ENCODE measurements at places on chromosomes 7 and 10. TPM values are rescaled to one million over a fixed set of nuclear protein-coding genes. Genes with fewer than 3 reads are reported as not detected.

GRCh38 chr7:50960621-50961310, 178.1 kb upstream of the GRB10 start:
- H3K4me1 ChIP-seq: no peaks in the 10 kb centered on the region
- H3K27ac ChIP-seq: no peak overlapping the region
- no peaks in the 10 kb centered on the region for H3K27me3 ChIP-seq

DNA sequence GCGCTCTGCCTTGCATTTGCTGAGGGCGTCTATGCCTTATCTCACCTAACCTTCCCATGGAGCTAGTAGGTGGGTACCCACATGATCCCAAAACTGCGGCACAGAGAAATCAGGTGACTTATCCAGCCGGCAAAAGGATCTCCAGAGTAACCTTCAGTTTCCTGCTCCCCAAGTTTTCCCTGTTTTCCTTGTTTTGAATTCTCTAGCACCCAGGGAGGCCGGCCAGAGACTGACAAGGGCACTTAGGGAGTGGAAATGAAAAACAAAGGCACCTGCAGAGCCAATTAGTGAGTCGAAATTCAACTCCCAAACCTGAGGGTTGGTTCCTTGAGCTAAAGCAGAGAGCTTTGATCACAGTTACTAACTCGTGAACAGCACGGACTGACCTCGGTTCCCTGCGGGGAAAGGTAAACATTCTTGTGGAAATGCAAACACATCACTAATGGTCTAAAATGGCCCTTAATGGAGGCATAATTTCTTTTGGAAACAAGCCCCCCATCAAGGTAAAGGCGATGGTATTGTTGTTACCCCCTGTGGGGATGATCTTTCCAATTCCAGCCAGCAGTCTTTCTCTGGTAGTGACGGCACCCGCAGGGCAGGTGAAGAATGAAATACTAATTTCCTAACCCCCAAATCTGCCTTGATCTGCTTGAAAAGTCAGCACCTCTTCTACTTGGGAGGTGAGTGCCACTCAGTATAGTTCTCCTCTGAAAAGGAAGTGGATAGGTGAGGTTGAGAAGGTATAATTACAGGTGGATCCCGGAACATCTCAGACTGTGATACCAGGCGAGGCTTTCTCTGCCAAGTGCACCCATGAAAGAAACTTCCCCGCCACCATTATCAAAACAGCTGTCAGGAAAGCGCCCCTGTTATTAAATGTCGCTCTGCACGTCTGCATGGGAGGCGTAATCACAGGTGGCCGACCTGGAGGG, 365.6 kb upstream of the AUTS2 start:
- H3K27ac ChIP-seq: no peak overlapping the region
- DNase-seq: no peak
- H3K36me3 ChIP-seq: no peaks in the 10 kb centered on the region
- no peak overlapping the region for H3K4me3 ChIP-seq
- H3K4me1 ChIP-seq: no peaks in the 10 kb centered on the region

GRCh38 chr10:15742836-15743235, 23.1 kb upstream of the ITGA8 start:
- no peak for DNase-seq
- peaks cover 4% of the 10 kb centered on the region for H3K27me3 ChIP-seq
- no peaks in the 10 kb centered on the region for H3K36me3 ChIP-seq
- no peak overlapping the region for H3K4me3 ChIP-seq
- no peaks in the 10 kb centered on the region for H3K4me1 ChIP-seq

DNA sequence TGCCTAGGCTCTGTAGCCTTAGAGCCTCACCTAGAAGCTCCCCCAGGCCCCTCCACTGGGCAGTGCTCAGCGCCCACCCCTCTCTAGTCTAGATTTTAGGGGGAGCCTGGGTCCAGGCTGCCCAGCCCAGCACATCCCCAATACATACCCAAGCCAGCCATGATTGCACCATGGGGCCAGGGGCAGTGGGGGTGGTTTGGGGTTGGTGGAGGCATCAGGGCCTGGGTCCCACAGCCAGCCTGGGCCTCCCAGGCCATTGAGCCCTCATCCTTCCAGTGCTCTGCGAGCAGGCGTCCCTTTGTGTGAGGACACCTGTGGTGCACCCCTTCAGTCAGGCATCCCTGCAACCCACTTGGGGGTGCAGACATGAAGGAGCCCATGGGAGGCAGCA, 76.9 kb upstream of the RET start:
- DNase-seq: no peak
- H3K27me3 ChIP-seq: peaks cover 4% of the 10 kb centered on the region
- H3K4me1 ChIP-seq: no peaks in the 10 kb centered on the region
- H3K27ac ChIP-seq: no peak overlapping the region
- no peaks in the 10 kb centered on the region for H3K36me3 ChIP-seq

- no peaks in the 10 kb centered on the region for H3K27me3 ChIP-seq
- H3K4me1 ChIP-seq: peaks cover 6% of the 10 kb centered on the region
- peaks cover 6% of the 10 kb centered on the region for H3K36me3 ChIP-seq
- DNase-seq: no peak
Measured at GRCh38 chr10:113897693-113898618, 43.5 kb downstream of the NHLRC2 start.

- peaks cover 5% of the 10 kb centered on the region for H3K27me3 ChIP-seq
- H3K36me3 ChIP-seq: no peaks in the 10 kb centered on the region
- no peak for DNase-seq
- peaks cover 6% of the 10 kb centered on the region for H3K4me1 ChIP-seq
Measured at GRCh38 chr10:306007-306674, 170.9 kb downstream of the ZMYND11 start.

DNA sequence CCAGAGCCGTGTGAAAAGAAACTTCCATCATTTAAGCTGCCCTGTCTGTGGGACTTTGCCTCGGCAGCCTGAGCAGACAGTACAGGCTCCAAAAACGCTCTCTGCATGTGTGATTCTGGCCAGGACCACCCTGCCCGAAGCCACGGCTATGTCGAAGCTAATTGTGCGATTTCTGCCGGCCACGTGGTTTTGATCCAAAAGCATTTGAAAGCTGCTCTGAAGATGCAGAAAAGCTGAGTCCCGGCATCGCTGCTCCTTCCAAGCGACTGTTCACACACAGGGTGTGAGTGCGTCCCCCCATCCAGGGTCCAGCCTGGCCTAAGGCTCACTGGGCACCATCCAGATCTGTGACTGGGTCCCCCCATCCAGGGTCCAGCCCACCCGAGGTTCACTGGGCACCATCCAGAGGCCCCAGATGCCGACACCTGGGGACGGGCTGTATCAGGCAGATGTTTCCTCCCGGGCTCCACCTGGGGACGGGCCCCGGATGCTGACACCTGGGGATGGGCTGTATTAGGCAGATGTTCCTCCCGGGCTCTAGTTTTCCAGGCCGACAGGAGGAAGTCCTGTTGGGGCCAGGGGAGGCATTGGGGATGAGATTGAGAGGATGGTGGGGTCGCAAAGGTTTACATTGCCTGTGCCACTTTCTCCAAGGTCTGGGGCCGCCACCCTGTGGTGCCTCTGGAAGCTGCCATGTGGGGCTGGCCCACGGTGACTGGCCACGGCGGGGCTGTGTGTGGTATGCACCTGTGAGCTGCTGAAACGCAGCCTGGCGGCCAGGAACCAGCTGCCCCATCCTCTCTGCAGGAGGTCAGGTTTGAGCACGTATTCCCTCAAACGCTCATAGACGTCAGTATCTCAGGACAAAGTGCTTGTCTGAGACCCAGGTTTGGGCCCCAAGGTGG, 527.4 kb downstream of the DNAJB6 start:
- no peak for DNase-seq
- no peak overlapping the region for H3K27ac ChIP-seq
- no peaks in the 10 kb centered on the region for H3K27me3 ChIP-seq

DNA sequence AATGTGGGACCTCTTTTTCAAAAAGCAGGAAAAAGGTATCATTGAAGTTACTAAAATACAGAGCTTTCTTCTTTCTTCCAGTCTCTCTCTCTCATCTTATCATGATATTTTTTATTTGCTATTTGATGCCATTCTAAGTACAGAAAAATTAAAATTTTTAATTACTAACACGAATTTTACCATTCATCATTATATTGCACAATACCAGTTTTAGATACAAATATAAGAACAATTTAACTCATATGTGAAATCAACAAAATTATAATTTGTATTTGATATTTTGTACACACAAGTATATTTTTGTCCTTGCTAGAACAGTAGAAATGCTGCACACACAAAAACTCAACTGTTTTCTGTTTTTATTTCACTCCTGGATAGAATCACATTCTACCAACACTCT, 112.2 kb downstream of the OAT start:
- no peaks in the 10 kb centered on the region for H3K4me1 ChIP-seq
- H3K27me3 ChIP-seq: peaks cover 4% of the 10 kb centered on the region
- no peak overlapping the region for H3K4me3 ChIP-seq
- H3K27ac ChIP-seq: no peak overlapping the region

DNA sequence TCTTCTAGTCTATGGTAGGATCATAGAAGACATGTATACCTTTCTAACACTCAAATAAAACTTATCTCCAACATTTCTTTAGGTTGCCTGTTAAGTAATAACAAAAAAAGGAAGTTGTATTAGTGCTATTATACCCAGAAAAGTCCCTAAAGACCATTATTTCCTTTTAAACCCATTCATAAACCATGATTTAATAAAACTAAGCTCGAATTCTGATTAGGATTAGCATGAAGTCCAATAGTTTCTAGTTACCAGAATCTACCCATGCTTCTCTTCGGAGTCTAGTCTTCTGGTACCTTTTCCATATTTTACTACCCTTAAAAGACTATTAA, 62.7 kb downstream of the USP6NL start:
- no peak overlapping the region for H3K27ac ChIP-seq
- no peak overlapping the region for H3K4me3 ChIP-seq

DNA sequence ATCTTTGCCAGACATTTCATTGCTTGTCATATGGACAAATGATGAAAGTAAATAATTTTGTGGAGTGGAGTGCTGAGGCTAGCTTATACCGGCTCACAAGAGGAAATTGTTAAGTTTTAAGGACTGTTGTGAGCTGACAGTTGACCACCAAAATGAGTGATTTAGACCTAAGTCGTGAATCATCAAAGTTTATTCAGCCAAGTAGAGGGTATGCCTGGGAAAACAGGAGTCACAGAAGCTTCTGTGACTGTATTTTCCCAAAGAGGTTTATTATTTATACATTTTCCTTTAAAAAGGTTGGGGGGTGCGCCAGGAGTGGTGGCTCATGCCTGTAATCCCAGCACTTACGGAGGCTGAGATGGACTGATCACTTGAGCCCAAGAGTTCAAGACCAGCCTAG, 21.8 kb downstream of the MRPS24 start:
- no peak overlapping the region for H3K27ac ChIP-seq
- no peaks in the 10 kb centered on the region for H3K27me3 ChIP-seq
- no peak for DNase-seq
- H3K4me3 ChIP-seq: no peak overlapping the region
- H3K4me1 ChIP-seq: peaks cover 18% of the 10 kb centered on the region

DNA sequence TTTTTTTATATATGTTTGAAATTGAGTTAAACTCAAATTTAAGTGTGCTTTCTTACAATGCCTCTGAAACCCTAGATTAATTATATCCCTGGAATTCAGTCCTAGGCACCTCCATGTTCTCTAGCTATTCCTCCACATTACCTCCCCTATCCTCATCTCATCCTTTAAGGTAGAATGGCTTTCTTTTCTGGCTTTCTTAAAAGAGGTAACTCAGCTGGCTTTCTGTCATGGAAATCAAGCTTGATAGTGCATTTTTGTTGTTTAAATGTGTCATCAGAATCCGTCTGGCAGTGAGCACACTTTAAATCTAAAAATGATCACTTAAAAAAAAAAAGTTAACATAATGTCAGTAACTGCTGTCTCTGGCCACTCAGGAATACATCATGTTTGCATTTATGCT, 42.2 kb downstream of the AHR start:
- no peaks in the 10 kb centered on the region for H3K27me3 ChIP-seq
- DNase-seq: no peak
- H3K27ac ChIP-seq: no peak overlapping the region
- H3K4me1 ChIP-seq: peaks cover 4% of the 10 kb centered on the region
- H3K4me3 ChIP-seq: no peak overlapping the region
- peaks cover 6% of the 10 kb centered on the region for H3K36me3 ChIP-seq

DNA sequence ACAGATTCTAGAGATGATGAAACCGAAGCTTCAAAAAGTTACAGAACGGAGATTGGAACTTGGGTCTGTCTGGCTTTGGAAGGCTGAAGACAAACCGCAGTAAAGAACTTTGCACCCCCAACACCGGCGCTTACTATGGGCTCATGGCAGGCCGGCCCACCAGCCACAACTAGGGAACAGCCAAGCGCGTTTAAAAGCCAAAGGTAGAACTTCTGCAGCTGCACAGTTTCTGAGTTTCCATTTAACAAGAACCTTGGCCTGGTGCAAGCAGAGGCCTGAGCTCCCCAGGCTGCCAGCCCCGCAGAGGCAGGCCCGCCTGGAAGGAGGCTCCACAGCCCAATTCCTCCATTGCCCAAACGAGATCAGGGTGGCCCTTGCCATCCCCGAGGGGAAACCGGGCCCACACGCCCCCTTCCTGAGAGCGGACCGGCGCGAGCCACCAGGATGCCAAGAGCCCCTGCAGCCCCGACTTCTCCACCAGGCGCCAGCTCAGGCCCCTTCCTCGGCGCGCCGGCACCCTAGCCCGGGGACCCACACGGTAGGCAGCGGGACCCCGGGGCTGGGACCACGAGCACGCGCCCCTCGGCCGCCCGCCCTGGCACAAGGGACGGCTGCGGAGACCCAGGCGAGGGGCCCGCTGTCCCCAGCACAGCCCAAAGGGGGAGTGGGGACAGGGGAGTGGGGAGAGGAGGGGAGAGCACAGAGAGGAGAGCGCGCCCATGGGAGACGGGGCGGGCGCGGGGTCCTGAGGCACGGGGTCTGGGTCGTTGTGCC, 566 bp downstream of the MAD1L1 start:
- H3K4me3 ChIP-seq: peak overlapping the region; percentile 85
- H3K27ac ChIP-seq: peak overlapping the region; percentile 50
- peaks cover 8% of the 10 kb centered on the region for H3K36me3 ChIP-seq
- no peak for DNase-seq
- H3K27me3 ChIP-seq: no peaks in the 10 kb centered on the region
- H3K4me1 ChIP-seq: peaks cover 11% of the 10 kb centered on the region

DNA sequence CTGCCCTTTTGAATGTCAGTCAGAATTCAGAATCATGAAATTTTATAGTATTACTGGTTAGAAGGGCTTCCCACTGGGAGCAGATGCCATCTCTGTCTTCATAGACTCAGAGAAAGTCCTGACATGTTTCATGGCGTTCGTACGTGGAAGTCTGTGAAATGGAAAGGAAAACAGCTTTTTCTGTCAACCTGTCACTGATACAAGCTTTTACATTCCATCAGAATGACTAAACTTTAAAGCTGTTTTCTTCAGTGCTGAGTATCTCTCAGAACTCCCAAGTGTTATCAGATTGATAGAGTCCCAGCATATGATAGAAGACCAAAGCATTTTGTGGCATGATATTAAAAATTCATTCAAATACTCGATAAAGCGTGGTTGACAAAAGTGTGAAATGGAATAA, 726.7 kb upstream of the GALNT17 start:
- no peaks in the 10 kb centered on the region for H3K4me1 ChIP-seq
- H3K27me3 ChIP-seq: peaks cover 2% of the 10 kb centered on the region
- DNase-seq: no peak
- H3K4me3 ChIP-seq: no peak overlapping the region

GRCh38 chr10:11046776-11047160, 29.1 kb downstream of the CELF2 start:
- H3K4me1 ChIP-seq: no peaks in the 10 kb centered on the region
- no peak for DNase-seq
- H3K27ac ChIP-seq: no peak overlapping the region
- peaks cover 15% of the 10 kb centered on the region for H3K27me3 ChIP-seq

GRCh38 chr10:54613162-54613561, 187.9 kb downstream of the PCDH15 start:
- no peaks in the 10 kb centered on the region for H3K27me3 ChIP-seq
- no peaks in the 10 kb centered on the region for H3K4me1 ChIP-seq
- H3K4me3 ChIP-seq: no peak overlapping the region

GNAT3 gene
- not detected for total RNA-seq

NPC1L1 gene
- total RNA-seq: 0.12 TPM

ARHGEF35 gene
- total RNA-seq: not detected

BAMBI gene
- total RNA-seq: 0.14 TPM

Data from natural killer cell treated with Interleukin-12 subunit alpha and Interleukin-12 subunit beta and Interleukin-15 and Interleukin-18, amount 100 ng/mL, for 72 hours (primary cell).